ENCODE measurements at places on chromosomes 1 and 21.

GRCh38 chr21:42587036-42587435 is 66.4 kb upstream of the PDE9A start:
- DNase-seq: no peak

- DNase-seq: no peak
Observed at GRCh38 chr1:183896466-183897048, 91.6 kb downstream of the RGL1 start.

DNA sequence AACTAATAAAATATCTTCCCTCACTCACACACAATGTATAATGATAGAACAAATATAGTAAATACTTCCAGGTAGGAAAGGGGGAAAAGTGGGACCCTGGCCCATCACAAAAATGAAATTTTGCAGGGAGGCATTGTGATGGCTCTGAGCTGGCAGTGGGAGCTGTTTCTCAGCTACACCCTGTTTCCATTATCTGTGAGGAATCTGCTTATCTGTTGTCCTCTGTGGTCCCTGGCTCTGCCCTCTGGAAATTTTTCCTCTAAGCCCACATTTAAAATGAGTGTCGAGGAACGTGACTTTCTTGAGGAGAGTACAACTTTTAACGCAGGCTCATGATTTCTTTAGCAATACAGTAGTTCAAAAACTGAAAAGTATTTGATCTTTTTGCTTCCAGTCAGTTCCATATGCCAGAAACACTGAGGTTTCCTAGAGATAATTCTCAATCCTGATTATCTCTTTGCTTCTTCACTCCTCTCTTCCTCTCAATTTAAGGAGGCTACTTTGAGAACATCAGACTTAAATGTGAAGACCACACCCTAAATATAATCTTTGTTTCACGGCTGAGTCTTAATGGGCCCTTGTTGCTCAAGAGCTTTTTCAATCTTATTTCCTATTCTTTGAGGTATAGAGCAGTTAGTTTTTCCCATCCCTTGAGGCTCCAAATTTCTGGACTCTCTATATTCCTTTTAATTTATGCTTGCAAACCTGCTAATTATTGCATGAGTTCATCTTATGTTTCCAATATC is 5.0 kb upstream of the EEIG2 start:
- no peak for DNase-seq

- DNase-seq: no peak
Observed at GRCh38 chr1:85888921-85889320, 180.7 kb upstream of the ZNHIT6 start.

DNA sequence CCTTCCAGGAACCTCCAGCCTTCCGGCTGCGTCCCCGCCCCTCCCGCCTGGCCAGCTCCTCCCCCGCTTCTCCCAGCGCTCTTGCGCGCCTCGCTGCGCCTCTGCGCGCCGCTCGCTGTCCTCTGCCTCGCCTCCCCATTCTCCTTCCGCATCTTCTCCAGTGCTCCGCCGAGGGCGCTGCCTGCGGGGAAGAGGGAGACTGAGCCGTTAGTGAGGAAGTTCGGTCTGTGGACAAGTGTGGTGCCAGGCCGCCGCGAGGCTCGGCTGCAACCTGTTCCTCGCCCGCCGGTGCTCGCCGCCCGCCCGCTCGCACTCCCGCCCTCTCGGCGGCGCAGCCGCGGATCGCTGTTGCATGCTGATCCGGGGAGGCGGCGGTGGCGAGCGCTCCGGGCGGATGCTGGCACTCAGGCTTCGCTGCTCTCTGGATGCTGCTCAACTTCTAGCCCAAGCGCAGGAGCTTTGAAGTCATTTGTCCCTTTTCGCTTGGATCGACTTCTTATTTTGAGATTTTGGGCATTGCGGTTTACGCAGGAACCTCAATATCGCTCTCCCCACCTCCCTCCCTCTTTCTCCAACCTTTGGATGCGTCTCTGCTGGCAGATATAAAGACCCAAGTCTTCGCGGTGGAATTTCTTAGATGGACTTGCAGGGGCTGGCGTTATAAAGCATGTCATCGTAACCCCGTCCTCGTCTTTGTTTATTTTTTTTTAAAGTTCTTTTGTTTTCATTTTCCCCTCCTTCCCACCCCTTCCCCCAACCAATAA is 614 bp upstream of the CACNA1E start:
- DNase-seq: no peak

DNA sequence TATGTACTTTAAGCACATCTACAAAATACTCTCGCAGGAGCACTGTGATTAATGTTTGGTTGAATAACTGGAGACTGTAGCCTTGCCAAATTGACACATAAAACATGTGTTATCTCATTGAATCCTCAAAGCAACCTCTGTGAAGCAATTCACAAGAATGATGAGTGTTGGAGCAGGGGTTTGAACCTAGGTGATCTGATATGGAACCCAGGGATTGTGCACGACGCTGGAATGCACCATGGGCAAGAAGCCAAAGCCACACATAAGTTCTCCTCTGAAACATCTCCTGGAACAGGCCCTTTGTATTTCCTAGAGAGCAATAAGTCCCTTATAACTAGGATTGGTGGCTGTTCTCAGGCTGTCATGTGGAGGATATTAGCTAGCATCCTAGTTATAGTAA is 124.6 kb upstream of the IVNS1ABP start:
- DNase-seq: no peak

GRCh38 chr1:204268101-204268500 is 54.3 kb upstream of the GOLT1A start:
- DNase-seq: no peak

DNA sequence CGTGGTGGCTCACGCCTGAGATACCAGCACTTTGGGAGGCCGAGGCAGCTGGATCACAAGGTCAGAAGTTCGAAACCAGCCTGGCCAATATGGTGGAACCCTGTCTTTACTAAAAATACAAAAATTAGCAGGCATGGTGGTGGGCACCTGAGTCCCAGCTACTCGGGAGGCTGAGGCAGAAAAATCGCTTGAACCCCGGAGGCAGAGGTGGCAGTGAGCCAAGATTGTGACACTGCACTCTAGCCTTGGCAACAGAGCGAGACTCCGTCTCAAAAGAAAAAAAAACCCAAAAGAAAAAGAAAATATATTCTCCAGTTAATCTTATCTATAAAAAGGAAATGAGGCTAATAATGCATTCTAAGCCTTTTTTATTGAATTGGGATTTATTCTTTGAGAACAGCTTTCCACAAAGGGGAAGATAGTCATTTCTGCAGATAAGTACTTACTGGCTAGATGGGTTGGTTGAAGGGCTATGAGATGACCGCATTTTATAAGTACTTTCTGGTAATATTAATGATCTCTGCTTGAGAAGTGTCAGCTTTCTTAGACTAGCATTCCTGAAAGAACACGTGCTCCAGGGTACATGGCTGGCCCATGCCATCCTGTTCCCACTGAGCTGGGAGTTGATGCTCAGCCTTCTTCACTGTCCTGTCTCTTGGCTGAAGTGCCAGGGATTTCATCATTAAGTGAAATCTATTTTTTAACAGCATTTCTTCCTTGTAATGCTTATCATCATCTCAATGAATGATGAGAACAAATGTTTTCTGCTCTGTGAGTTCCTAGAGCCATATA is 57.9 kb downstream of the SASS6 start:
- DNase-seq: no peak

DNA sequence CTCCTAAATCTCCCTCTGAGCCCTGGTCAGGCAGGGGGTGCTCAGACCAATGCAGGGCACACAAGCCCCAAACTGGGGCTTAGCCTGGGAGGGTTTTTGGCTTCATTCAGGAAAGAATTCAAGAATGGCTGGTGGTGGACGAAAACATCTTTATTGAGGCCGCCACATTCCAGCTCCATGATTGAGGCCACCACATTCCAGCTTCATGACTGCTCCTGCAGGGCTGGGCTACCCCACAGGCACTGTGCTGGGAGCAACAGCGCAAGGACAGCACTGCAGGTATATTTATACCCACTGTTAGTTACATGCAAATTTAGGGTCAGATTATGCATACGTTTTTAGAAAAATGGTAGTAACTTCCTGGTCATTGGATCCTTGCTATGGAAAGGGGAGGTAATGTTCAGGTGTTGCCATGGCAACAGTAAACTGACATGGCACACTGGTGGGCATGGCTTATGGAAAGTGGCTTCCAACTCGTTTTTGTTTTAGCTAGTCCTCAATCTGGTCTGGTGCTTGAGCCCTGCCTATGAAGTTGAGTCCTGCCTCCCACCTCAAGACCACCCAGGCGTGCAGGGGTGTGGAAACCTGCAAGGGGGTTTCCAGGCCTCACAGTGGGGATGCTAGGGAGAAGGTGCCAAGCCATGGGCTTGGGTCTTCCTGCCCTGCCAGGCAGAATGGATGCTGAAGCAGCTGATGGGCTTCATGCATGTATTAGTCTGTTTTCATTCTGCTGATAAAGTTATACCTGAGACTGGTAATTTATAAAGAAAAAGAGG is 348.7 kb upstream of the AJAP1 start:
- no peak for DNase-seq

GRCh38 chr1:222375701-222376100 is 172.2 kb downstream of the HHIPL2 start:
- DNase-seq: no peak

DNA sequence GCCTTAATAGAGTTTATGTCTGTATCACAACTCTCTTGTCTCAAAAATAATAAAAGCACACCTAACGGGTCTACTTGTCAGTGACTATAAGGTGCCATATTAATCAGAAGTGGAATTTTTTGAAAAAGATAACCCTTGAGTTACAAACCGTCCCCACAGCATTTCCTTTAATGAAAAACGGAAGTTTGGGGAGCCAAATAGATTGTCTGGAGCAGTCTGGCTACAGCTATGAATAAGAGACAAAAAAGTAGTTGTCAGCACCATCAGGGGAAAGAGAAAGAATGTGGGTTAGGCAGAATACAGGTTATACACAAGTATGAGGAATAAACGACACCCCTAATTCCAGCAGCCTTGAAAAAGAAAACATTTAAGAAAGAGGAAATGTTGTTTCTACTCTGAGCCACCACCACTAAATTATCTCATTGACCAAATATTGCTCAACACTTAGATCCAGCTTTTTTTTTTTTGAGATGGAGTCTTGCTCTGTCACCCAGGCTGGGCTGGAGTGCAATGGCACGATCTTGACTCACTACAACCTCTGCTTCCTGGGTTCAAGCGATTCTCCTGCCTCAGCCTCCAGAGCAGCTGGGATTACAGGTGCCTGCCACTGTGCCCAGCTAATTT is 29.4 kb upstream of the USP24 start:
- DNase-seq: no peak

GRCh38 chr1:45566722-45567121 is 16.1 kb downstream of the AKR1A1 start:
- no peak for DNase-seq

DNA sequence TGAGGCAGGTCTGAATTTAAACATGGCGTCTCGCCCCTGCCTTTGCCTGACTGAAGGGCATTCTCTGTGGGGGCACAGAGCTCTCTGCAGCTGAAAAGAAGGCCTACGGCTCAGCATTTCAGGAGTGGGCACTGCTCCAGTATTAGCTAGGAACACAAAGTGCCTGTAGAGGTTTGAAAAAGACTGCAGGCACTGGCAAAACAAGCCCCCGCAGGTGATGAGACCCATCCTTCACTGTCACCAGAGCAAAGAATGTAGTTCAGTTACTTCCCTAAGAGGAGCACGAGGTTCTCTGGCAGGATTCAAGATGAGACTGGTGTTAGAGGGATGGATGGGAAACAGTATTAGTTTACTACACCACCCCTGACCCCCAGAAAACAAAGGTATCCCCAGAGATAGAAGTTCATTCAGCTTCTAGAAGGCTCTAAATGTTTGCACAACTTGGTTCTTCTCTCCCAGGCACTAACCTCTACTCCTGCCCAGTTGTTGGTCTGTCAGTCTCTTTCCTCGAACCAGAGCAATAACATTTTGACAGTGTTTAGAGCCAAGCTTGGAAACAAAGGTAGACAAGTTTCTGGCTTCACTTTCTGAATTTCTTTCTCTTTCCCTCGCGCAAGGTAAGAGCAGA is 101.9 kb upstream of the KCNE2 start:
- DNase-seq: no peak

DNA sequence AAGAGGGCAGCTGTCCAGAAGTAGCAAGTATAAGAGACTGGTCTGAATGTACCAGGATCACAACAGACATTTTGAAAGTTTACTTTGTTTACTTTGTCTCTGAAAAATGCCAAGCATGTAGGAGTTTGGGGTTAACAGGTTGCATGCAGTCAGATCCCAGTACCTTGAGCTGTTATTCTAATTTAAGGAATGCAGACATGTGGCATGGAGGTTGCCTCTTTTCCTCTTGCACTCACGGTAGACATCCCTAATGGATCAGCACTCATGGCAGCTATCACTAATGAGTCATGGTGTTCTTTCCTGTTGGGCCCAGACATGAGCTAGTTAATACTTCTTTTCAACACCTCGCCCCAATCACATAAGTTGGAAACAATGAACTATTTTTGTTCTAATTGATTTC is 67.3 kb downstream of the GADD45A start:
- no peak for DNase-seq

DNA sequence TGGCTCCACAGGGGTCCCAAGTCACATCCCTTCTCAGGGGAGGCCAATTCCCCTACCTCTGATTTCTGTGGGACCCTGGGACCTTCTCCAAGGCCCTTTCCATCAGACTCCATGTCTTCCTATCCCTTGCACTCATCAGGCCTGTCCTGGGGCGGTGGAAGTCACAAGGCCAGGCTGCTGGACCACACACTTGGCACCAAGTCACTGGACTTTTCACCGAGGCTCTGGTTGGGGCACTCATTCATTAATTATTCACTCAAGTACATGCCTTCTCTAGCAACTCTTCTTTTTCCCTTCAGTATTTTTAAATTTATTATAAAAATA is 11.2 kb upstream of the FOXO6 start:
- DNase-seq: no peak

- no peak for DNase-seq
Observed at GRCh38 chr1:209674957-209675564, at the start of gene G0S2. TSS of gene G0S2 (plus strand) at chr1:209675412. CDS start at chr1:209675685, 273 bp downstream.

DNA sequence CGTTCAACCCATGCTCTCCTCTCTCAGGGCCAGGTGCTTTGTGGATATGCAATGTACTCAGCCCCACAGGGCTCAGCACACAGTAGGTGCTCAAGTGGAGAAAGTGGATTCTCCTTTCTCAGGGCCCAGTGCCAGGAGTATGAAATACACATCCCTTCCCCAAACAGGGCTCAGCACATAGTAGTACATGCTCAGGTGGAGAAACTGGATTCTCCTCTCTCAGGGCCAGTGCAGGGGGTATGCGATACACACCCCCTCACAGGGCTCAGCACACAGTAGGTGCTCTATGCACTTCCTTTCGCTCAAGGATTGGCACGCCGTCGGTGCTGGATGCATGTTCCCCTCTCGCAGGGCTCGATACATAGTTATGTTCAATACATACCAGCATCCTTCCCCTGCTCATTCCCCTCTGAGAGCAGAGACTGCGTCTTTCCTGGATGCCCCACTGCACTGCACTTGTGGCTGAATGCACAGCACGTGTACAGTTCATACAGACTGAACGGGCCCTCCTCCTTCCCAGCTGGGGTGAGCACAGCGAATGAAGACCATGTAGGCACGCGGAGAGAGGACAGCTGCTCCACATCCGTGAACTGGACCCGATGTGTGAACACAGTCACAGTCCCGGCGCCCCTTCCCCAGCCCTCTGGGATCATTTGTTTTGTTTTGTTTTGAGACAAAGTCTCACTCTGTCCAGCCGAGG is 16.6 kb upstream of the DISP3 start:
- no peak for DNase-seq

DNA sequence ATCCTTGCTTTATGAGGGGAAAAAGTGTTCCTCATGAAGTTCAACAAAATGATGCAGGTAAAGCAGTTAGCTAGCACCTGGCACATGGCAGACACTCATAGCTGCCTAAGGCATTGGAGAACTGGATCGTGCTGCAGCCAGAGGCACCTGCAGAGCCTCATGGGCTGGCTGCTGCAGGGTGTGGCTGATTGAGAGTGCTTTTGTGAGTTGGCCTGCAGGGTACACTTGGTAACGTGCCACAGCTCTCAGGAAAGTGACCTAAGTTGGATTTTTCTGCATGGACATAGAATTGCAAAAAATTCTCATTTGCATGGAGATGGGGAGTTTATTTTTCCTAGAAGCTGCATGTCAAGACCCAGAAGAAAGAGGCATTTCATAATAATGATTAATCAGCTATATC is 31.6 kb upstream of the IL20 start:
- DNase-seq: no peak

Data from brain pericyte (primary cell).